ENCODE measurements at places on chromosomes 6 and 20. TPM values are rescaled to one million over a fixed set of nuclear protein-coding genes. Genes with fewer than 3 reads are reported as not detected.

Gene PIGT
- polyA plus RNA-seq = 97.5 TPM

Gene GRM1
- polyA plus RNA-seq = 0.20 TPM

DNA sequence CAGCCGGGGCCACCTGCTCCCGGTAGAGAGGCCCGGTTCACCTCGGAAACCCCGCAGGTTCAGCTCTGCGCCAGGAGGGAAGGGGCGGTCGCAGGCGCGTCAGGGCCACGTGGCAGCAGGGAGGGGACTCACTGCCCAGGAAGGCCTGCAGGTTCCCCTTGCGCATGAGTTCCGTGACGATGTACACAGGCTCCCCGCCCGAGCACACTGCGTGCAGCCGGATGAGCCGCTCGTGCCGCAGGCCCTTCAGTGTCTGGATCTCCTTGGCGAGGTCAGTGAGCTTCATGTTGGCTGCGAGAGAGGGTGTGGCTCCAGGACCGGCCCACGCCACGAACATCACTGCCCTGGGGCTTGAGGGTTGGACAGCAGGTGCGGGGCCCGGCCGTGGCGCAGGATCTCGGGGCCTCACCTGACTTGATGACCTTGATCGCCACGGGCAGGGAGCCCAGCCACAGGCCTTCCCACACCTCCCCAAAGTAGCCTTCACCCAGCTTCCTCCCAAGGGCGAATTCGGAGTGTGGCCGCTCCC is 4.9 kb upstream of the PTK6 start:
- no peak for DNase-seq

DNA sequence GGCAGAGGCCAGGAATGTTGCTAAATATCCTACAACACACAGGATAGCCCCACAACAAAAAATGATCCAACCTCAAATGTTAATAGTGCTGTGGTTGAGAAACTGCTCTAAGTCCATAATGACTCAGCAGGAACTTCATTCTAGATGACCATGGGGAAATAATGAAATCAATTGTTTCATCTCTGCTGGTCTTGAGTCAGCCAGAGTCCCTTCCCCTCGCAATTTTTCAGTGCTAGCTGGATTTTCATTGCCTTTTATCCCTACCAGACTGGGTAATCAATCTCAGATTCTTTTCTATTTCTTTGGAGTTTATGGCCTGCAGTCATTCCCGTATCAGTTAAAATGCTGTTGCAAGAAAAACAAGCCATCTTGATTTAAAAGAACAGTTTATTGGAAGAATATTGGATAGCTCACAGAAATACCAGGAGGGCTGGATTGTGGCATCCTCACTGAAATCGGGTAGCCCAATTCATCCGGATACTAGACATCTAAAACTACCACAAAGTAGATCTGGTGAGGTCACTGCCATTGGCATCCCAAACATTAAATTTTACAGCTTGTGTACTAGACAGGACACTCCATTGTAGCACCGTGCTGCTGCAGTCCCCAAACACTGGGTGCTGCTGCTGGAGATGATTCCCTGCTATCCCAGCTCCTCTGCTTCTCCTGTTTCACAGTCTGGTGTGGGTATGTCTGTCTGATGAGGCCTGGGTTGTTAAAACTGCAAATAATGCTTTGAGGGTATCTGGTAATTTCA is 30.3 kb upstream of the POPDC3 start:
- no peak for DNase-seq

- DNase-seq = no peak
Measured at GRCh38 chr6:827431-827830, 134.5 kb upstream of the EXOC2 start.
